ENCODE measurements at places on chromosomes 4 and X.

DNA sequence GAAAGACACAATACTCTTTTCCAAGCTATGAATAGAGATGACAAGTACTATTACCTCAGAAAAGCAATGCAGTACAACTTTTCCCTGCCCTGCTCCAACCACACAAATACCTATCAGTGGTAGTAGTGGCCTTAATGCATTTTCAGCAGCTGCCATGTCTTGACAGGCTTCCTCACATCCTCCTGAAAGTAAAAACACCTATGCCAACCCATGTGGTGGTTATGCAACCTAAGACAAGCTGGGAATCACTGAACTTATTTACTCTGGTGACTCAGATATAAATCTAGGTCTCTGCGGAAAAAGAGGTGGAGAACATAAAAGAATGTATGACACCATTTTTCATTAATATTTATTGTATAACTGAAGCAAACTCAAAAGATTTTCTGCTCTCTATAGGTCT, 14.5 kb downstream of the WDFY3 start:
- no peak for DNase-seq

DNA sequence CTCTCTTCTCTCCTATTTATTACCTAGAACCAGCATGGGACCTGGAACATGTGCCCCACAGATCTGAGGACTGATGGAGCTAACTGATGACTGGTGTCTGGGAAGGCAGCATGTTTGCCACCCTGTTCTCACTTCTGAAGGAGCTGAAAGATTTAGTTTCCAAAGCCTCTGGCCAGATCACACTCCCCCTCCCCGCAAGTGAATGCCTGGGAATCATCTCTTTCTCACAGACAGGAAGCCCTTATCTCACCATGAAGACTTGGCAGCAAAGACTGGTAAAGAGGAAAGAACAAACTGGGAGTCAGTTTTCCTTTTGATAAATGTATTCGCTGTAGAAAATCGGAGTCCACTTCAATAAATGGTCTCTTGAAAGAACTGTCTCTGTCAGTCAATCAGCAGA, 21.0 kb upstream of the PCYT1B start:
- DNase-seq, result no peak

- no peak for DNase-seq
Measured at GRCh38 chrX:156002507-156002906, 5.0 kb downstream of the IL9R start.

- DNase-seq, result no peak
Measured at GRCh38 chr4:94880956-94881355, 123.2 kb downstream of the BMPR1B start.

DNA sequence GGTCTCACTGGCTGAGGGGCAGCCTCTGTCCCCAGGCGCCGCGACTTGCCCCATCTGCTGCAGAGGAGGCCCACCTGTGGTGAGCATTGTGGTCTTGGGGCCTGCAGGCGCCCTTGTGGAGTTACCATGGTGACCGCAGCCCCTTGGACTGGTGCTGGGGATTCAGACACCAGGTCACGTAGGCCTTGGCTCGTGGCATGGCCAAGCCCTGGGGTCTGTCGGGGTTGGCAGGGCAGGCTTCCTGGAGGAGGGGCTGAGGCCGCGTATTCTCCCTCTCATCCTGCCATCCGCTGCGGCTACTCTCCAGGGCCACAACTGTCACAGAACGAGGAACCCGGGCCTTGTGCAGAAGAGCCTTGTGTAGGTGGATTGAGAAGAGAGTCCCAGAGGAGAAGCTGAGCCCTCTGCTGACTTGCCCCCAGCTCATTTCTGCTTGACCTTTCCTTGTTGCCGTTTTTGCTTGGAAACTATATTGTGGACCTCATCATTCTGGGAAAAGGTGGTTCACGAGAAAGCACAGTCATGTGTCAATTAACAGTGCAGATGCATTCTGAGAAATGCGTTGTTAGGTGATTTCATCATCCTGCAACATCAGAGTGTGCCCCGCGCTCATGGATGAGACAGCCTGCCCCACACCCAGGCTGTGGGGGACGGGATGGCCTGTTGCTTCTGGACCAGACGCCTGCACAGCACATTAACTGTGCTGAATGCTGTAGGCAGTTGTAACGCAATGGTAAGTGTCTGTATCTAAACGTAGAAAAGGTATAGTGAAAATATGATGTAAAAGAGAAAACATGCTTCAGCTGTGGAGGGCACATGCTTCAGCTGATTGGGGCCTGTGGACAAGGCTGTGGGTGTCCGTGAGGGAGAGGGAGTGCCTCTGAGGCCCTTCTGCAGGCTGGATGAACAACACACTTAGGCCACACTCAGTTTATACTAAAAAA, 38.5 kb downstream of the TRMT44 start:
- no peak for DNase-seq

DNA sequence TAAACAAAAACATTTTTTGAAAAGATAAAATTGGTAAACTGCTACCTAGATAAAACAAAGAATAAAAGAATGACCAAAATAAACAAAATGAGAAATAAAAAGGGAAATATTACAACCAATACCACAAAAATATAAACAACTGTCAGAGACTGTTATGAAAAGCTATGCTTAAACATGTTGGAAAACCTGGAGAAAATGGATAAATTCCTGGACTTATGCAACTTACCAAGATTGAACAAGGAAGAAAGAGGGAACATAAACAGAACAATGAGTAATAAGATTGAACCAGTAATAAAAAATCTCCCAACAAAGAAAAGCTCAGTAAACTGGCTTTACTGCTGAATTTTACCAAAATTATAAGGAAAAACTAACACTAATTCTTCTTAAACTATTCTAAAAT, 518.7 kb downstream of the GRXCR1 start:
- DNase-seq, result no peak

- DNase-seq, result no peak
Measured at GRCh38 chr4:23015821-23016220, 323.1 kb downstream of the GBA3 start.

DNA sequence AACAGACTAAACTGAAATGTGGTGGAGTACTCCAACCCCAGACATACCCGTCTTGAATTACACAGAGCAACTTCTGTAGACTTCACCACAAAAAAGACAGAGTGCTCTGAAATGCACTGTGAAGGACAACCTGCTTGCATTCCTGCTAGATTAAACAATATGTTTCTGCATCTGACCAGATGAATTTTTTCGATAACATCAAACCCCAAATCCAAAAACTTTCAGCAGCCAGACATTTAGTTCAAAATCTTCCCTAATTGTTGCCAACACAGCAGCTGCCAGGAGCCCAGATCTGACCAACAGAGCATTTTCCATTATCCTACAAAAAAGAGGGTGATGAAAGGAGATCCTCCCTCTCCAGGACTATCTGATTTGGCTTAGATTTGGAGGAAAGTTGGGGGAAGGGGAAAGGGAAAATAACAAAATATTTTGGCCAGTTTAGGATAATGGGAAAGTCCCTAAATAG, 356.5 kb downstream of the PDGFC start:
- DNase-seq, result no peak

- peak; percentile 81 for DNase-seq
Measured at GRCh38 chrX:106611679-106612392, at the start of gene RADX. RADX (plus strand) TSS chrX:106611978; CDS start chrX:106612081, 103 bp downstream.

- DNase-seq, result no peak
Measured at GRCh38 chr4:123516576-123516975, 120.0 kb downstream of the SPRY1 start.

GRCh38 chr4:172900900-172901299, 267.7 kb upstream of the GALNT7 start:
- DNase-seq, result peak; percentile 33

- DNase-seq, result no peak
Measured at GRCh38 chr4:176358083-176358469, 38.3 kb downstream of the SPCS3 start.

DNA sequence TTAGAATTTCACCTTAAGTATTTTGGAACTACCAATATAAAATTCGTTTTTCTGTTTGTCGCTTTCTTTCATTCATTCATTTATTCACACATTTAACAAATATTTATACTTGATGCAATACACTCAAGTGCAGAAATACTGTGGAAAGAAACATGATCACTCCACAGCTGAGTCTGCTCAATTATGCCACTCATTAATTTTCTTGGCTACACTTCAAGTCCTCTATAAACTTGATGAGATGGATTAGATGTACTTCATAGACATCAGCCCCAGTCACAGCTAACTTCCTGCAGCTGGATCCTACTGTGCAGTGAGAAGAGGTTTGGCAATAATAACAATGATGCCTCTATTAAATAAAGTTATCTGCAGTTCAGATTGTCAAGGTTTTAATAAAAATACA, 208.1 kb downstream of the PDGFC start:
- DNase-seq, result no peak

GRCh38 chr4:26884486-26884988, 23.9 kb downstream of the STIM2 start:
- no peak for DNase-seq

- DNase-seq, result no peak
Measured at GRCh38 chr4:187422655-187423054, 572.9 kb upstream of the ZFP42 start.

- peak; percentile 58 for DNase-seq
Measured at GRCh38 chr4:123599920-123600810, 203.6 kb downstream of the SPRY1 start.

DNA sequence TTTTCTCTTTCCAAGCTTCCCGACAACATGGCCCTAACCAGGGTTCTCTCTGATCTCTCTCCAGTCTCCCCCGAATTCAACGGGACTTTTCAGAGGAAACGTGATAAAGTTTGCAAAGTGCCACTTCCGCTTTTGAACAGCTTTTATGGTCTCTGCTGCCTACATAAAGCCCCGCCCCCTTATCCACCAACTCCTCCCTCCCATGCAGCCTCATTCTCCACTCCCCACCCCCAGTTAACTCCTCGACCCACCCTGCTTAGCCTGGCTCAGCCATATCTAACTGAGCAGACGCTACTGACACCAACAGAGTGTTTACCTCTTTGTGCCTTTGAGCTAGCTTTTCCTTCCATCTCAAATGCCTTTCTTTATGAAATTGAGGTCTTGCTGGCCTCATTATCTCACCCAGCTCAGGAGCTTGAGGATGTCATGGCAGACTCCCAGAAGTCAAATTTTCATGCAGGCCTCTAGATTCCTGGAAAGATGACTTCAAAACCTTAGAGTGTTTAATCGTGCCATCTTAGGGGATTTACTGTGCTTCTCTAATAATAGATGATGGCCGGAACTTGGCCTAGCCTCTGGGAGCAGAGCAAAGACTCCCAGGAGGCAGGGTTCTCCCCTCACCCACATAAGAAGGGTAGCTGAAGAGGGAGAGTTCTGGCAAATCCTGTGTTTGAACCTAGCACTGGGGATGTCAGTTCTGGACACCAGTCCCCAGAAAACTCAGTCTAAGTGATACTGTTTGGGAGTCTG, 606.0 kb downstream of the BCOR start:
- no peak for DNase-seq

GRCh38 chr4:242121-242848, 63.0 kb downstream of the ZNF732 start:
- DNase-seq, result peak; percentile 43

GRCh38 chr4:143215873-143216272, 31.2 kb downstream of the USP38 start:
- DNase-seq, result no peak

GRCh38 chr4:1058198-1058996, 47.0 kb downstream of the FGFRL1 start:
- no peak for DNase-seq

DNA sequence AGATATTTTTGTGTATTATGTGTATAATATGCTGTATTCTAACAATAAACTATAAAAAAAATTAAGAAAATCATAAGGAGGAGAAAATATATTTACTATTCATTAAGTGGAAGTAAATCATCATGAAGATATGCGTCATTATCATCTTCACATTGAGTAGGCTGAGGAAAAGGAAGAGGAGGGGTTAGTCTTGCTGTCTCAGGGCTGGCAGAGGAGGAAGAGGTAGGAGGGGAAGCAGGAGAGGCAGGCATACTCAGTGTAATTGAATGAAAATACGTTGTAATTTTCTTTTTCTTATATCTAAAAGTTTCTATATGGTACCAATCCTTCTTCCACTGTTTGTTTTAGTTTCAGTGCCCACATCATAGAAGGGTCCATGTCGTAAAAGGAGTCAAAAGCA, 9.8 kb upstream of the TMEM185A start:
- DNase-seq, result no peak

- DNase-seq, result no peak
Measured at GRCh38 chr4:72887152-72887551, 182.4 kb downstream of the COX18 start.

DNA sequence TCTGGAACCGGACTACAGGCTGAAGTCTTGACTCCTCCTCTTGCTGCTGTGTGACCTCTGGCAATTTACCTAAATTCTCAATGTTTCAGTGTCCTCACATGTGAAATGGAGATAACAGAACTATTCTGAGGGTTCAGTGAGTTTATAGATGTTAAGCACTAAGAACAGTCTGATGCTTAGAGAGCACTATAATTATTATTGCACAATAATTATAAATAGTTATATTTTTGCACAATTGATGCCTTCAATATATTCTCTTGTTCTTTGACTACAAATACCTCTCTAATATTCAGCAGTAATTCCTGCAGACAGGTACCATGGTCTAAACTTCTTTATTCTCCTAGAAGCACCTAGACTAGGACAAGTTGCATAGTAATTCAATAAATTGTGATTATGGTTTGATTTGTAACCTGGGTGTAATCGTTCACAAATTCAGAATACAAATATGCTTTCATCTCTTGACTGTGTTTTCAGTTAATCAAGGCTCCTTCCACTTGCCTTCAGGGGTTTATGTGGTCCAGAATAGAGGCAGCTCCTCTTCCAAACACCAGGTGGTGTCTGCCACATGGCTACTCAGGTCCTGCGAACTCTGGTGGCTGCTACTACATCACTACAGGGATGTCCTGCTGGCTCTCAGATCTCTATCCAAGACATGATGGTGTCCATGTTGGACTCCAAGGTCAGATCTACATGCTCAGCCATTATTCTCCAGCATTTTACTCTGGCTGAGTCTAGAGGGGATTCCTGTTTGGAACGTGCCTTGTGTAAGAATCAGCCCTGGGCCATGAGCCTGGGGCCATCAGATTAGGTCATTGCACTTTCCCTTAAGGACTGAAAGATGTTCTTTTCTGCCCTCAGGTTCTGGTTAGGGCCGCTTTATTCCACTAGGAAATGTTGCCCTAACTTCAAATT, 103.4 kb downstream of the QRFPR start:
- no peak for DNase-seq

DNA sequence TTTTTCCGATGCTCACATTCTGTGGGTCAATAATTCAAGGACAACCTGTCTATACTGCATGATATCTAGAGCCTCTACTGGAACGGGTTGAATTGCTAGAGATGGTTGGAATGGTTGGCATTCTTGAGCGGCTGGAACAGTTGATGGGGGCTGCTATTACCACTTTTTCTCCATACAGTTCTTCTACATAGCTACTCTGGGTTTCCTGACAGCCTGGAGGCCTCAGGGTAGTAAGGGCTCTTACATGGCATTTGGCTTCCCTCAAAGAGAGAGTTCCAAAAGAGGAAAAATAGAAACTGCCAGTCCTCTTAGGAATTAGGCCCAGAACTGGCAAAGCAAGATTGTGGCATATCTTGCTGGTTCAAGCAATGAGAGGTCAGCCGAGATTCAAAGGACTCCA, 53.1 kb downstream of the NAA11 start:
- DNase-seq, result no peak

GRCh38 chrX:86263526-86263925, 115.3 kb downstream of the DACH2 start:
- DNase-seq, result no peak

GRCh38 chr4:152368001-152368400, 167.9 kb downstream of the FBXW7 start:
- DNase-seq, result no peak

- no peak for DNase-seq
Measured at GRCh38 chrX:22758807-22759481, 240.8 kb upstream of the DDX53 start.

- DNase-seq, result no peak
Measured at GRCh38 chr4:148740701-148741100, 298.5 kb upstream of the NR3C2 start.

GRCh38 chr4:134807231-134807745, 605.7 kb upstream of the PABPC4L start:
- DNase-seq, result no peak

Measured in HAP-1 (cell line).